Activated CD4-positive, alpha-beta T cell treated with anti-CD3 and anti-CD28 coated beads, Interleukin-2, amount 10 ng/mL, durations not matched to agents 7 days and 5 days (primary cell): ENCODE measurements at places on chromosomes 7 and 10. TPM values are rescaled to one million over a fixed set of nuclear protein-coding genes. Genes with fewer than 3 reads are reported as not detected.

The NXPH1 gene
- total RNA-seq = not detected

The GATA3 gene
- 52.0 TPM for total RNA-seq

DNA sequence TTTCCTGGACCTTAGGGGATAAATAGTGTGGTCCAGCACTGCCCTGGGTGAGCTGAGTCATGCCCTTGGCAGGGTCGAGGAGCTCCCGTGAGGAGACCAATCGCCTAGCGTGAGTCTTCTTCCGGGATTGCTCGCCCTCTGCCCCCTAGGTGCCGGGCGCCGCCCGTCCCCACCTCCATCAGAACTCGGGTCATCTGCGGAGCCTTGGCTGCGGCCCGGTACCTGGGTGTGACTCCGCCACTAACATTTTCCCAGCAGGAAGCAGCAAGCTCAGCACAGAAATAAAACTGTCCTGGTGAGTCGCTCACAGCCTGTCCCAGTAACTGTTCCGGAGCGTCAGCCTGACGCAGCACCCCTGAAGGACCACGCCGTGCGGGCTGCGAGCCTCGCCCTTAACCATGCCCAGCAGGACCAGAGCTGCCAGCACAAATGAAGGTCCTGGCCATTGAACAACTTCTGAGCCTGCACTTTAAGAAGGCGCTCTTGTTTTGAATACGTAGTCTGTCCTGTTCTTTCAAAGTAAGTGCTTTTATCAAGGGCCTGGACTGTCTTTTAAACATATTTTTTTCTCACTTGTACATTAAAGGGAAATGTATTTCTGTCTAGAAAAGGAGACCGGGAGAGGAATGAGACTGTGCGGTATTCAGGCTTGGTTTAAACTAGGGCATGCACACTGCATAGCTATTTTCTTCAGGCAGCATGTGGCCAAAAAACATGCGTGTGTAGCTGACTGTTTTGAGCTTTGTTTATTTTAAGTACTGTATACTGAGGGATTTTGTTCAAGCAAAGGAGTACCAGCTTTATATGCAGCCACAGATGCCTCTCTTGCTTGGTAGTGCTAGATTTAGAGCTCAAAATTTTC, 136.7 kb downstream of the HECW1 start:
- H3K27ac ChIP-seq = no peak overlapping the region
- H3K27me3 ChIP-seq = peaks cover 3% of the 10 kb centered on the region
- H3K36me3 ChIP-seq = no peaks in the 10 kb centered on the region
- H3K4me1 ChIP-seq = no peaks in the 10 kb centered on the region
- H3K4me3 ChIP-seq = no peak overlapping the region
- no peak for DNase-seq

- H3K27ac ChIP-seq = peak overlapping the region; percentile 46
- H3K27me3 ChIP-seq = peaks cover 20% of the 10 kb centered on the region
- peaks cover 20% of the 10 kb centered on the region for H3K4me1 ChIP-seq
- peak; percentile 75 for DNase-seq
- no peaks in the 10 kb centered on the region for H3K36me3 ChIP-seq
- peak overlapping the region; percentile 75 for H3K4me3 ChIP-seq
These were observed 31.1 kb downstream of the TRIL start for GRCh38 chr7:28926871-28927597.

DNA sequence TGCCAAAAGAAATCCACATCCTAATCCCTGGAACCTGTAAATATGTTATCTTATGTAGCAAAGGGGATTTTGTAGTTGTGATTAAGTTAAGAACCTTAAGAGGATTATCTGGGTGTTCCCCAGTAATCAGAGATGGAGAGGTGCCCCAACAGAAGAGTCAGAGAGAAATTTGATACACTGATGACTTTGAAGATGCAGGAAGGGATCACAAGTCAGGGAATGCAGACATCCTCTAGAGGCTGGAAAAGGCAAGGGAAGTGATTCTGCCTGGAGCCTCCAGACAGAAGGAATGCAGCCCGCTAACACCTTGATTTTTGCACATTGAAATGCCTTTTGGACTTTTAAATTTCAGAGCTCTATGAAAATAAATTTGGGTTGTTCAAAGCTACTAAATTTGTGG, 531.7 kb downstream of the DNAJB9 start:
- H3K36me3 ChIP-seq = no peaks in the 10 kb centered on the region
- no peaks in the 10 kb centered on the region for H3K27me3 ChIP-seq
- H3K4me1 ChIP-seq = no peaks in the 10 kb centered on the region
- DNase-seq = no peak
- no peak overlapping the region for H3K27ac ChIP-seq

DNA sequence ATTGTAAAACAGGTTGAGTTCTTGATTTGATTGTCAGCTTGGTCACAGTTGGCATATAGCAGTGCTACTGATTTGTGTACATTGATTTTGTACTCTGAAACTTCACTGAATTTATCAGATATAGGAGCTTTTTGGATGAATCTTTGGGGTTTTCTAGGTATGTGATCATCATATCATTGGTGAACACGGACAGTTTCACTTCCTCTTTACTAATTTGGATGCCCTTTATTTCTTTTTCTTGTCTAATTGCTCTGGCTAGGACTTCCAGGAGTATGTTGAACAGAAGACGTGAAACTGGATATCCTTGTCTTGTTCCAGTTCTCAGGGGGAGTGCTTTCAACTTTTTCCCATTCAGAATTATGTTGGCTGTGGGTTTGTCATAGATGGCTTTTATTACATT, 86.9 kb downstream of the EXOC4 start:
- DNase-seq = no peak
- H3K36me3 ChIP-seq = peaks cover 46% of the 10 kb centered on the region
- no peaks in the 10 kb centered on the region for H3K4me1 ChIP-seq
- no peaks in the 10 kb centered on the region for H3K27me3 ChIP-seq
- no peak overlapping the region for H3K4me3 ChIP-seq

DNA sequence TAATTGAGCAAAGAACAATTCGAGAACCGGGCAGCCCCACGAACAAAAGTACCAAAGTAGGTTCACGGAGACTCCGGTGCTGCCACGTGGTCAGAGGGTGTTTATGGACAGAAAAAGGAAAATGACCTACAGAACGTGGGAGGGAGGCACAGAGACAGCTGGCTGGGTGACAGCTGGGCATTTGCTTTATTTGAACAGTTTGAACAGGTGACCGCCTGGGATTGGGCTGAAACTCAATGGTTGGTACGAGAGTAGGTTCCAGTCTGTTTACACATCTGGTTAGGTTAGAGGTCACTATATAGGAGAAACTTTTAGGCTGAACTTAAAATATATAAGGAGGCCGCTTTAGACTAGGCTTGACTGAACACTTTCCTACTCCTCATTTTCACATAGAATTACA, 50.6 kb upstream of the CELF2 start:
- no peaks in the 10 kb centered on the region for H3K4me1 ChIP-seq
- no peak overlapping the region for H3K27ac ChIP-seq
- DNase-seq = no peak
- no peaks in the 10 kb centered on the region for H3K36me3 ChIP-seq
- peaks cover 10% of the 10 kb centered on the region for H3K27me3 ChIP-seq

- no peaks in the 10 kb centered on the region for H3K4me1 ChIP-seq
- no peak overlapping the region for H3K27ac ChIP-seq
- no peak for DNase-seq
- no peak overlapping the region for H3K4me3 ChIP-seq
- peaks cover 52% of the 10 kb centered on the region for H3K36me3 ChIP-seq
- no peaks in the 10 kb centered on the region for H3K27me3 ChIP-seq
These were observed 40.0 kb downstream of the GARS1 start for GRCh38 chr7:30634634-30635201.

- peaks cover 35% of the 10 kb centered on the region for H3K27me3 ChIP-seq
- no peaks in the 10 kb centered on the region for H3K36me3 ChIP-seq
- peaks cover 7% of the 10 kb centered on the region for H3K4me1 ChIP-seq
- H3K4me3 ChIP-seq = no peak overlapping the region
- no peak for DNase-seq
These were observed 7.5 kb downstream of the FFAR4 start for GRCh38 chr10:93573924-93574323.

- peaks cover 40% of the 10 kb centered on the region for H3K4me1 ChIP-seq
- peak within 1 kb of the TSS; percentile 95 for H3K27ac ChIP-seq
- no peaks in the 10 kb centered on the region for H3K27me3 ChIP-seq
- peak; percentile 64 for DNase-seq
- peaks cover 5% of the 10 kb centered on the region for H3K36me3 ChIP-seq
These were observed at the start of gene SLC4A2 for GRCh38 chr7:151059367-151060112. TSS of gene SLC4A2 (plus strand) at chr7:151059589. CDS start at chr7:151061988, 2,399 bp downstream.

The DOCK1 gene
- 0.05 TPM for total RNA-seq

GRCh38 chr10:14487488-14487883, 156.8 kb upstream of the FRMD4A start:
- no peaks in the 10 kb centered on the region for H3K4me1 ChIP-seq
- DNase-seq = no peak
- H3K4me3 ChIP-seq = no peak overlapping the region
- H3K27ac ChIP-seq = no peak overlapping the region
- H3K27me3 ChIP-seq = peaks cover 19% of the 10 kb centered on the region
- H3K36me3 ChIP-seq = no peaks in the 10 kb centered on the region

GRCh38 chr10:117553142-117553814, 10.7 kb downstream of the EMX2 start:
- no peak overlapping the region for H3K4me3 ChIP-seq
- peaks cover 66% of the 10 kb centered on the region for H3K27me3 ChIP-seq
- no peak for DNase-seq
- peaks cover 4% of the 10 kb centered on the region for H3K36me3 ChIP-seq
- H3K27ac ChIP-seq = no peak overlapping the region

GRCh38 chr7:116340943-116341907, 130.9 kb downstream of the TES start:
- peaks cover 3% of the 10 kb centered on the region for H3K4me1 ChIP-seq
- no peak overlapping the region for H3K27ac ChIP-seq
- no peak for DNase-seq
- peaks cover 20% of the 10 kb centered on the region for H3K27me3 ChIP-seq
- H3K4me3 ChIP-seq = no peak overlapping the region
- H3K36me3 ChIP-seq = no peaks in the 10 kb centered on the region

DNA sequence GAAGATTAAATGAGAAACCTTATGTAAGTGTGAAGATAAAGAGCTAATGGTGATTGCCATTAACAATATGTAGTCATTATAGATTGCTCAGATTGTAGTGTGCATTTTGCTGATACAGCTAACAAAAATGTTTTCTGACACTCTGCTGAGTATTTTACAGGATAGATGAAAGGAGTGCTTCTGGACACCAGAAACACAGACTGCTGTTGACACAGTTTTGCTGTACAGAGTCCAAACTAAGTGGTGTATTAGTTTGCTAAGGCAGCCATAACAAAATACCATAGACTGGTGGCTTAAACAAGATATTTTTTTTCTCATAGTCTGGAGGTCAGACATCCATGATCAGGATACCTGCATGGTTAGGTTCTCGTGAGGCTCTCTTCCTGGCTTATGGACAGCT, 2.2 kb downstream of the SMC3 start:
- no peak for DNase-seq
- H3K27ac ChIP-seq = peak overlapping the region; percentile 3
- H3K4me3 ChIP-seq = peak overlapping the region; percentile 89
- H3K27me3 ChIP-seq = no peaks in the 10 kb centered on the region
- H3K36me3 ChIP-seq = peaks cover 35% of the 10 kb centered on the region
- H3K4me1 ChIP-seq = peaks cover 56% of the 10 kb centered on the region

DNA sequence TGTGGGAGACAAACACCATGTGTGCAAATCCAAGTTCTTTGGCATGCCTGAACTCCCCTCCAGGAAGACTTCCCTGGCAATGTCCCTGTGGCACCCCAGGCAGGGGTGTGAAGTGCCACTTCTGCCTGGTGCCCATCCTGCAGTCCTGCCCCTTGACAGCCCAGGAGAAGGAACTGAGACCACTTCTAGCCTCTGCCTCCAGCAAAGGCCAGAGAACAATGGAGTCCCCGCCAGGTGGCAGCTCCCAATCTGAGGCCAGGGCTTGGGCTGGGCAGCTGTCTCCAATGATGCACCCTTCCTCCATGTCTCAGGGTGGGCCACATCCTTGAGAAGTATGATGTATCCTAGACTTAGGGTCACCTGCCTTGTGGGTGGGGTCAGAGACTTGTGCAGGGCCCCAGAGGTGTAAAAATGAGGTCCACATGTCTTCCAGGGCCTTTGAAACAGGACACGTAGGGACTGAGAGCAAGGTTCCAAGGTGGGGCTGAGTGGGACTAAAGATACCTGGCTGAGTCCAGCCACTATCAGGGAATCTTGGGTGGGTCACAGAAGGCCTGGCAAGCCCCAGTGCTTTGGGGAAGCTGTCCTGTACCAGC, 5.5 kb downstream of the FXYD4 start:
- no peak overlapping the region for H3K27ac ChIP-seq
- no peak overlapping the region for H3K4me3 ChIP-seq
- no peaks in the 10 kb centered on the region for H3K36me3 ChIP-seq
- no peaks in the 10 kb centered on the region for H3K27me3 ChIP-seq
- no peak for DNase-seq

GRCh38 chr7:84017651-84018050, 176.9 kb downstream of the SEMA3A start:
- no peak overlapping the region for H3K4me3 ChIP-seq
- H3K27me3 ChIP-seq = no peaks in the 10 kb centered on the region
- DNase-seq = no peak
- peaks cover 6% of the 10 kb centered on the region for H3K4me1 ChIP-seq

The COMTD1 gene
- total RNA-seq = 44.7 TPM

GRCh38 chr10:71974489-71975021, 10.4 kb downstream of the CHST3 start:
- H3K36me3 ChIP-seq = no peaks in the 10 kb centered on the region
- no peak overlapping the region for H3K27ac ChIP-seq

- no peak overlapping the region for H3K27ac ChIP-seq
- peaks cover 20% of the 10 kb centered on the region for H3K4me1 ChIP-seq
- H3K36me3 ChIP-seq = no peaks in the 10 kb centered on the region
- H3K4me3 ChIP-seq = no peak overlapping the region
These were observed 57.2 kb upstream of the VIPR2 start for GRCh38 chr7:159201722-159202330.

DNA sequence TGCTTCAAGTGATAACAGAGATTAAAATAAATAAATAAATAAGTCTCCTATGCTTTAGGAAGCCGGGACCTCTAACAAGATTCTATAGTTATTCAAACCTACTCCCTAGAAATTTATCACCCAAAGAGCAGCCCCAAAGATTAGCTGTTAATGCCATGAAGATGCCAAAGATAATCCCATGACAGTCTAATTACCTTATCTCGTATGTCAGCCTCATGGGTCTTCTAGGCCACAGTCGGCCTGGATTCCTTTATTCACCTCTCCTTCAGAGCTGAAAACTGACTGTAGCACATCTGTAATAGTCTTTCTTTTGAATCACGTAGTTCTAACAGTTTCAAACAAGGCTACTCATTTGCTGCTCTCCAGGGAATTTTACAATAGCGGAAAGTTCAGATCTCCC, 24.2 kb downstream of the COL1A2 start:
- H3K4me3 ChIP-seq = no peak overlapping the region
- no peak for DNase-seq
- H3K27ac ChIP-seq = no peak overlapping the region
- no peaks in the 10 kb centered on the region for H3K4me1 ChIP-seq
- no peaks in the 10 kb centered on the region for H3K36me3 ChIP-seq

The PHYH gene
- total RNA-seq = 12.0 TPM

GRCh38 chr10:3476186-3476585, 303.6 kb upstream of the PITRM1 start:
- peaks cover 15% of the 10 kb centered on the region for H3K27me3 ChIP-seq
- H3K36me3 ChIP-seq = no peaks in the 10 kb centered on the region
- peaks cover 15% of the 10 kb centered on the region for H3K4me1 ChIP-seq
- H3K27ac ChIP-seq = no peak overlapping the region
- H3K4me3 ChIP-seq = no peak overlapping the region

The LIPM gene
- not detected for total RNA-seq

- peaks cover 23% of the 10 kb centered on the region for H3K36me3 ChIP-seq
- no peaks in the 10 kb centered on the region for H3K27me3 ChIP-seq
- peak overlapping the region; percentile 92 for H3K4me3 ChIP-seq
- peak; percentile 51 for DNase-seq
- peak overlapping the region; percentile 96 for H3K27ac ChIP-seq
These were observed 605 bp upstream of the NFKB2 start for GRCh38 chr10:102394801-102395399.

- DNase-seq = no peak
- no peak overlapping the region for H3K27ac ChIP-seq
- peaks cover 3% of the 10 kb centered on the region for H3K27me3 ChIP-seq
These were observed 145.9 kb downstream of the CTNNA3 start for GRCh38 chr10:67550046-67550445.

The TMEM140 gene
- 27.7 TPM for total RNA-seq
